ENCODE measurements at places on chromosomes 16 and 17. TPM values are rescaled to one million over a fixed set of nuclear protein-coding genes. Genes with fewer than 3 reads are reported as not detected.

Gene KRTAP3-2
- not detected for total RNA-seq

Gene DHRS7C
- not detected for total RNA-seq

Gene PRDM7
- not detected for total RNA-seq

Gene STAC2
- 0.93 TPM for total RNA-seq

Gene TRIM65
- 39.1 TPM for total RNA-seq

Gene KRT222
- total RNA-seq = 0.70 TPM

Gene EMP2
- 31.7 TPM for total RNA-seq

Gene TMEM170A
- 12.9 TPM for total RNA-seq

Gene KRTAP2-2
- not detected for total RNA-seq

Gene KRTAP4-4
- total RNA-seq = not detected

Gene AGRP
- total RNA-seq = not detected

Gene HOXB9
- 7.8 TPM for total RNA-seq

Gene NGFR
- total RNA-seq = 0.90 TPM

Gene KRTAP3-1
- total RNA-seq = not detected

Gene ERN2
- 0.20 TPM for total RNA-seq

Gene EVPLL
- total RNA-seq = not detected

Gene MFAP4
- total RNA-seq = not detected

Gene HSD17B2
- not detected for total RNA-seq

Gene CNTNAP4
- total RNA-seq = not detected

Gene MEIOB
- total RNA-seq = 1.7 TPM

Gene CDRT15
- not detected for total RNA-seq

Gene PDILT
- not detected for total RNA-seq

Gene ELMO3
- 1.9 TPM for total RNA-seq

Gene SPN
- not detected for total RNA-seq

Gene FAHD1
- 45.6 TPM for total RNA-seq

Gene WNT9B
- not detected for total RNA-seq

Data from A549 treated with ZK216348 at 1 μM for 4 hours (cell line).